ENCODE measurements at places on chromosomes 13 and 19.

- no peak for DNase-seq
These were observed 99.5 kb downstream of the ZNF675 start for GRCh38 chr19:23587546-23587945.

DNA sequence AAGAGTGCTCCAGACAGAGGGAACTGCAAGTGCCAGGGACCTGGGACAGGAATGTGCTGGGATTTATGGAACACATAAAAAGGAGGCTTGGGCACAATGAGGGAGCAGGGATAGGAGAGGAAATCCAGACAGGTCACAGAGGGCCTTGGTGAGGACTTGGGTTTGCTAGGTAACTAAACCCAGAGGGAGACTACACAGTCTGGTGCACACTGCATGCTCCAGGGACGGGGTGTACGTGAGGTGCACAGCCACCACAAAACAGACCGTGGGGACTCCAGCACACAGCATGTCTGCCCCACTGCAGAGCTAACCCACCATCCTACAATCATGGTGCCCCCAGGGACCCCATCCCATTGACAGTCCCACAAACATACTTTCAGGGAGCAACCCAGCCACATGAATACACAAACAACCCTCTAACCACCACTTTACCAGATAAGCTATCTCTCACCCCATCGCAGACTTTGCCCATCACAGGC lies 5.5 kb upstream of the ZFP36 start:
- no peak for DNase-seq

GRCh38 chr13:105050686-105051085 lies 1484.8 kb downstream of the EFNB2 start:
- DNase-seq, result peak; percentile 39

DNA sequence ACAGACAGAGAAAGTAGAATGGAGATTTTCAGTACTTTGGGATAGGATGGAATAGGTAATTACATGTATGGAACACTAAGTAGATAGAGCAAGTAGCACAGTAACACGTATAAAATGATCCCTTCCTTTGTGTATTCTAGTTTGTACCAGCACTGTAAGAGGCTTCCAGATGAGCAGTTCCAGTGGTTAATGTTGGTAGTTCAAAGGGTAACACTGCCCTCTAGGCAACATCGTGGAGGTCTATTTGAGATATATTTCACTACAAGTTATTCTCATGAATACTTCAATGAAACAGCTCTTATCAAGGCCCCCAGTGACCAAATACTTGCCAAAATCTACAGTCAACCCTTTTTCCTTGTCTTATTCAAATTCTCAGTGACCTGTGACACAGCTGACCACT lies 13.5 kb upstream of the ZNF563 start:
- no peak for DNase-seq

DNA sequence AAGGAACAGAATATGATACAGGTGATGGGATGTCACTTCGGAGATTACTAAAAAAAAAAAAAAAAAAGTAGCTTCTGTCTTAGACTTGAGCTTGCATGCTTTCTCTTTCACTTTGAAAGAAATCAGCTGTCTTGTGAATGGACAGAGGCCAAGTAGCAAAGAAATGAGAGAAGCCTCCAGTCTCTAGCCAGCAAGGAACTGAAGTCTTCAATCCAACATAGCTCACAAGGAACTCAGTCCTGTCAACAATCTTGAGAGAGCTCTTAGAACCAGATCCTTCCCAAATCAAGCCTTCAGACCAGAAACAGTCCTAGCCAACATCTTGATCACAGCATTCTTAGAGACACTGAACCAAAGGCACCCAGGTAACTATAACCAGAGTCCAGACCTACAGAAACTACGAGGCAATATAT lies 7.7 kb downstream of the N4BP2L2 start:
- DNase-seq, result peak; percentile 89

DNA sequence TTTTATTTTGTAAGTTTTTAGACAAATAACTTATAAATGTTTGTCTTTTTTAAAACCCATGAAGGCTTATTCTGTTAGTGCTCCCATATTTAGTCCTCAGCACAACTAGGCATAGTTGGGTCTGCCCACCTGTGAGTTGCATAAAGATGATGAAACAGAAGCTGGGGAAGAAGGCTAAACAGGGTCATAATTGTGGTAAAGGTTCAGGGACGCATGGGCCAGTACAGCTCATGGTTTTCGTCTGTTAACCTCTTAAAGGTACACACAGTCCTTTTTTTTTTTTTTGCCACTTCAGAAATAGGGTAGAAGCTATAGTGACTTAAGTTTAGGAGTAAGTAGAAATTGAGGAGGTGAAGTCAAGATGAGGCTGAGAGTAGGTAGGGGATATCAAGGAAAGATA lies 58.3 kb downstream of the TM9SF2 start:
- DNase-seq, result peak; percentile 76

DNA sequence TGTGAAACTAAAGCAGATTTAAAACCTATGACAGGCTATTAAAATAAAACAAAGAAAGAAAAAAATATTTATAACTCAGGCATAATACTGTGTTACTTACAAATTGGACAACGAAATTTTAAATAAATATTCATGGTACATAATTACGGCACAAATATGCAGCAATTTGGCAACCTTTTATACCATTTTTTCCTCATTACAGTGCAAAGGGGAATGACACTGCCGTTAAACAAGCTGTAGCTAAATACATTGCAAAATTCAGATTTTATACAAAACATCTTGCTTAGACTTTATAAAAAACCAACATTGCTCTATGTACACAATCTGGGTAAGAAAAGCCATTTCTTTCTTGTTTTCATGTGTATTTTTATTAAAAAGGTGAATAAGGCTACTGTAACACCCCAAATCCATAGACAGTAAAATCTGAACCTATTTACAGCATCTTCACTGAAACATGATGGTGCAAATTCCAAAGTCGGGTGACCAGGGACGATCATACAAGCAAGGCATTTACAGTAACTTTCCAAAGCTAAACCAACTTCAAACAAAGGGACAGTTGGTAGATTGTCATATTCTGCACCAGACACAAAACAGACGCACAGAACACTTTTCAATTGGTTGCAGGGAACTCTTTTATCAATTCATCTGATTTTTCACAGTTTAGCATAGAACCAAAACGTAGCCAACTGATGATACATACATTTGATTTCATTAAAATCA lies 45.5 kb downstream of the EFNB2 start:
- DNase-seq, result no peak

DNA sequence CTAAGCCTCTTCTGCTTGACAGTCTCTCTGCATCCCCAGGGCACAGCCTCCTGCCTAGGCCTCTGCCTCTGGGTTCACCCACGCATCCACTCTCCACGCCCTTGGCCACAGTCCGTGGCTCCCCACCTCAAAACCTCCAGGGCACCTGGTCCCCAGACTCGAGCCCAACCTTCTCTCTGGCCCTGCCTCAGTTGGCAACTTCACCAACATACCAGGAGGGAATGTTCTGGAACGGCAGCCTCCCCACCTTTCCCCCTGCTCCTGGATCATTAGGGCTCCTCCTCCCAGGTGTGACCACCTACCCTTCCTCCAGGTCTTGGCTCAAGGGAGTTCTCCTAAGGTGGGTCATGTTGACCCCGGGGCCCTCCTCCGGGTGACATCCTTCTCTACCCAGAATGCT lies 69.1 kb downstream of the SOX1 start:
- no peak for DNase-seq

Data from iris pigment epithelial cell (primary cell).